ENCODE measurements at places on chromosomes 2 and 18.

- DNase-seq = no peak
These were observed 112.7 kb upstream of the SLC35G4 start for GRCh38 chr18:11496526-11497172.

GRCh38 chr2:78147466-78147865, 625.3 kb upstream of the LRRTM4 start:
- no peak for DNase-seq

DNA sequence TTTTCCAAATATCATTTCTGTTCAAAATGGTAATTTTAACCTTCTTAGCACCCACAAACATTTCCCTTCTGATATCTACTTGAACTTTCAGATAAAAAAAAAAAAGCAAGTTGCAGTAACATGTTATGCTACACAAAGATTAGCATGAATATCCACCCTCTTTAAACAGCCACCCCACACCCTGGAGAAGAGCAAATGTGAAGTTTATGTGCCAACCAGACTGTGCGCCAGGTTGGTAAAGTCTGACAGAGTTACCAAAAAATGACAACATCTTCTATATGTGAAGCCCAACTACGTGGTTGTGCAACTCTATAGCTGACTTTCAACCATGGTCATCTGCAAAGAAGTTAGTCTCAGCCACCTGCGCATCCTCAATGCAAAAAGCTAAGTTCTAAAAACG, 62.6 kb downstream of the BCL11A start:
- DNase-seq = no peak

GRCh38 chr2:207479198-207479785, 50.5 kb upstream of the CREB1 start:
- DNase-seq = no peak

DNA sequence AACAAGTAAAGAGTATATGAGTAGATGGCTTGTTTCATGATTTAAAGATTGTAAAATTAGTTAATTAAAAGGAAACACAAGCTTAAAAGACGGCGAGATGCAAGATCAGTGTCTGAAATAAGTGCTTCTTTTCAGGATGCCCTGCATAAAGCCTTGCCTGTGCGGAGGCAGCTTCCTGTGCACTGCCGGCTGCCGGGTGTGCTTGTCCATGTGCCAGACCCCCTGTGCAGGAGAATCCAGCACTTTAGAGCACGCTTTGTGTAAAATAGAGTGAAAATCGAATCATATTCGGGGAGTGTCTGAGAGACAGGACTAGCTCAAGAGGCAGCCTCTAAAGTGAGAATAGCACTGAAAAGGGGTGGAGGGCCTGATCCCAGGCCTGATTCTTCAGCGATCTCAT, 154.7 kb downstream of the CHST9 start:
- no peak for DNase-seq

GRCh38 chr2:166494140-166494624, at the start of gene SCN7A:
Gene SCN7A (minus strand): TSS chr2:166494249. CDS start chr2:166477696, 16,553 bp downstream.
- DNase-seq = no peak
